Lung (tissue), 17 donors: ENCODE measurements at places on chromosomes 12 and 14.

DNA sequence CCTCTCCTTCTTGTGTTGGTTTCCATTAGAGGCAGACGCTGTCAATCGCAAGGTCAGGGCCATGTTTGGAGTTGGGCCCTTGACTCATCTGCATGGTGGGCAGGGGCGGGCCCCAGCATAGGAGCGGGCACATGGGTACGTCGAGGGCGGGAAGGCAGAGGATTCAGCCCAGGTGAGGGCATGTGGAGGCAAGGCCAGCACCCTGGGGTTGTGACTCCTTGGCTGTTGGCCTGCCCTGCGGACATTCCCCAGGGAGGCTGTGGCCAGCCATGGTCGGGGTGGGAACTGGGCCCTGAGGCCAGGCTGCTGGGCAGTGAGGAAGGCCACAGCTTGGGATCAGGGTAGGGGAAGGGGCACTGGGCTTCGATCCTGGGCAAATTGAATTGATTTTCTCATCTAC is 10.3 kb downstream of the RPS6KL1 start:
- DNase-seq, result no peak

DNA sequence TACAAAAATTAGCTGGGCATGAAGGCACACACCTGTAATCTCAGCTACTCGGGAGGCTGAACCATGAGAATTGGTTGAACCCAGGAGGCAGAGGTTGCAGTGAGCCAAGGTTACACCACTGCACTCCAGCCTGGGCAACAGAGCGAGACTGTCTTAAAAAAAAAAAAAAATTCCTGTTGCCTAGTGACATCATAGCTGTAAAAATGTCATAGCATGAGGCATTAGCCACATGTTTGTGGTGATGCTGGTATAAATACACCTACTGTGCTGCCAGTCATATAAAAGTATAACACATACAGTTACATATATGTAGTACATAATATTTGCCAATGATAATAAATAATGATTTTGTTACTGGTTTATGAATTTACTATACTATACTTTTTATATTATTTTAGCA is 22.2 kb downstream of the SLC41A2 start:
- DNase-seq, result no peak

DNA sequence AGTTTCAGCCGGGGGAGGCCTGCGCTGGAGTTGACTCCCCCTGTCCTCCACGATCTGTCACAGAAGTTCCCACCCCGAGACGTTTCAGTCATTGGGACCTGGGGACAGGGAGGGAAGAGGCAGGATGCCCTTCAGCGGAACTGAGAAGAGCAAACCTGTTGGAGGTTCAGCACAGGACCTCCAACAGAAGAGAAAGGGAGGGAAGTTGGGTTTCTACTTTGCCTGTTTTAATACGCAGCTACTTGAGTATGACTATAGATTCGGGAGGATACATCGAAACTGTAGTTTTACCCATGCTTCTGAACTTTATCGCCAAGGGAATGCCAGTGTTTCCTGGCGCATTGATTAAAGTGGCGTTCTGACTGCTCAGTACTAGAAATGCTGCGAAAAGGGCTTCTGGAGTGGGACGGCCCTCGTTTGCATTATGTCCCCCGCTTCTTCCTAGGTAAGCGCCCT is 2.3 kb upstream of the DUSP6 start:
- DNase-seq, result no peak

DNA sequence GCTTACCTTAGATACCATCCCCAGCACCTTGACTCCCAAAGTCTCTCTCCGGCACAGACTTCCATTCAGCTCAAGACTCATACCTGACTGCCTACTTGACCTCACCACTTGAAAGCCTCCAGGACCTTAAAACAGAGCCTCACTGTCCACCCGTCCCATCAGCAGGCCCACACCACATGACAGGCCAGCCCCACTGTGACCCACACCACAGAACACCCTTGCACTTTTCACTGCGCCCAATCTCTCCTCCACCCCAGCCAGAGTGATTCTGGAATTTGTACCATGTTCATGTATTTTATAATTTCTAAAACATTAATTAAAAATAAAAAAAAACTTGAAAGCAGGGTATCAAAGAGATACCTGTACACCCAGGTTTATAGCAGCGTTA is 28.0 kb upstream of the PLEKHG6 start:
- no peak for DNase-seq
